ENCODE measurements at places on chromosomes 12 and 14.

DNA sequence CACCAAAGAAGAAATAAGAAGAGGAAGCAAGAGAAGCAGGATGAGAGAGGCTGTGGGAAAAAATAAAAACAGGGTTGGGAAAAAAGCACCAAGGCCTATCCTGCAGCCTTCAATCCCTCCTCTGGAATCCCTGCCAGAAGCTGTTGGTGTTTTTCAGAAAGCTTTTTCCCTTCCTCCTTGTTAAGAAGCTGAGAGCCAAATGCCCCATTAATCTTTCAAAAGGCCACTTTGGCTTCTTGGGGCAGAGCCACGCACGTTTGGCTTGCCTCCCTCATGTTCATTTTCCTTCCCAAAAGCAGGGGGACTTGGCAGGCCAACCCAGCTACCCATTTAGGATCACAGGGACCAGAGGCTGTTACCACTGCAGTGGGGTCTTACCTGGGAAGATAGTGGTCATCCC is 365.3 kb downstream of the NUAK1 start:
- no peak for DNase-seq

- peak; percentile 24 for DNase-seq
These were observed 7.8 kb upstream of the ADGRD1 start for GRCh38 chr12:130945786-130946492.

DNA sequence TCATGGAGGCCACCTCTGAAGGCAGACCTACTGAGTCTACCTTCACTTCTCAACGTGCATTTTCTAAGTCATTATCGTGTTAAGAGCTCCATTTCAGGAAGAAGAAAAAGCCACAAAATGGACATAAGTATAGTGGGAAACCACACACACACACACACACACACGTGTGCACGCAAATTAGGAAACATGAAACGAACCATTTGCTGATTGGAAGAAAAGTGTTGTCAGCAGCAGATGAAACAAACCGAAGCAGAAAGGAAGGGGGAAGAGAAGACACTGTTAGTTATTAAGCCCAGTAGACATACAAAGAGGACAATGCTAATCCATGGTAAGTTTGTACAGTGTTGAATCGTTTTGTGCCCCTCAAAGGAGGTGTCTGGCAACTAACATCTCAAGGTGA is 9.9 kb upstream of the VPS33A start:
- no peak for DNase-seq

GRCh38 chr12:15788233-15789219 is 662 bp downstream of the EPS8 start:
- peak; percentile 60 for DNase-seq

DNA sequence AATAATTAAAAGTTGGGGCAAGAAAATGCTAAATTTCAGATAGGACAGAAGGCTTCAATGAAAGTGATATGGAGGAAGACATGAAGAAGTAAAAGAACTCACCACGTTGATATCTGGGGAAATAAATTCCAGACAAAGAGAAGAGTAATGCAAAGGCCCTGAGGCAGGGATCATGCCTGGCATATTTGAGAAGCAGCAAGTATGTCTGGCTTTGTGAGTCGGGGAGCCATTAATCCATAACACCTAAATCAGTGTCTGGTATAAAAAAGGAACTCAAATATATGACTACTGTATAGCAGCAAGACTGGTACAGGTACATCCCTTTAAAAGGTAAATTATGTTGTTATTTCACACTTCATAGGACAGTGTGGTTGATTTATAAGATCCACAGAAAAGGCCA is 16.4 kb downstream of the BAZ1A start:
- DNase-seq = no peak

DNA sequence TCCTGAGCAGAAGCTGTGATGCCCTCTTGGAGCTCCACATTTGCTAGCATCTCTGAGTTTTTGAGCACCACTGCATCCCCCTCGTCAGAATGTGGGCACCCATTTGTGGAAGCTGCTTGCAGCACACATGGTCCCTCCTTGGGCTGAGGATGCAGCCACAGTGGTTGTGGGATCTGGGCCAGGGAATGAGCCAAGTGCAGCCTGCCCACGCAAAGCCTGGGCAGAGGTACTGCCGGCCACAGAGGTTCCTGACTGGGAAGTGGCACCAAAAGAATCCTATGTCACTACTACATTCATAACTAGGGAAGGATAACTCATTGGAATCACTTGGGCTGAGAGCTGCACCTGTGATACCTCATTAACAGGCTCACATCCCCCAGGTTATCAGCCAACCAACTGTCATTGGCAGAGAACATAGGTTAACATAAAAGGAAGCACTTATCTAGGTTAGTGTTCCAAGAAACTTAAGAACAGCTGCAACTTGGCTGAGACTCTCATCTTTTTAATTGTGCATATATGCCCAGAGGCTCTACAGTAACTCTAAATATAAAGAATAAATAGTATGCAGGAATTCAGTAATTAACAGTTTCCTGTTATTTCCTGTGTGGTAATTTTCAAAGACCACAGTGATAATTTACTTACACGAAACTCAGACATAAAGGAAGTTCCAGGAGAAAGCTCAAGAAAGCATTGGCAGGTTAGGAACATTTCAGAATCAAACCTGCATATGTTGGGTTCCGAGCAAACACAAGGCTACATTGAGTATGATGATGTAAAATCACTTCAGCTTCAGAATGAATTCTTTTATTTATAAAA is 145.3 kb downstream of the BCAT1 start:
- no peak for DNase-seq

- no peak for DNase-seq
These were observed 18.5 kb downstream of the GLTP start for GRCh38 chr12:109861689-109862314.

- DNase-seq = peak; percentile 54
These were observed 572.0 kb upstream of the ATP2B1 start for GRCh38 chr12:90280564-90281058.

- no peak for DNase-seq
These were observed 21.4 kb upstream of the C12orf42 start for GRCh38 chr12:103517161-103517560.

All from fibroblast of skin of scalp (primary cell).